ENCODE measurements at places on chromosomes 6 and 20.

GRCh38 chr6:141326426-141326825, 806.3 kb upstream of the GJE1 start:
- no peak for DNase-seq

DNA sequence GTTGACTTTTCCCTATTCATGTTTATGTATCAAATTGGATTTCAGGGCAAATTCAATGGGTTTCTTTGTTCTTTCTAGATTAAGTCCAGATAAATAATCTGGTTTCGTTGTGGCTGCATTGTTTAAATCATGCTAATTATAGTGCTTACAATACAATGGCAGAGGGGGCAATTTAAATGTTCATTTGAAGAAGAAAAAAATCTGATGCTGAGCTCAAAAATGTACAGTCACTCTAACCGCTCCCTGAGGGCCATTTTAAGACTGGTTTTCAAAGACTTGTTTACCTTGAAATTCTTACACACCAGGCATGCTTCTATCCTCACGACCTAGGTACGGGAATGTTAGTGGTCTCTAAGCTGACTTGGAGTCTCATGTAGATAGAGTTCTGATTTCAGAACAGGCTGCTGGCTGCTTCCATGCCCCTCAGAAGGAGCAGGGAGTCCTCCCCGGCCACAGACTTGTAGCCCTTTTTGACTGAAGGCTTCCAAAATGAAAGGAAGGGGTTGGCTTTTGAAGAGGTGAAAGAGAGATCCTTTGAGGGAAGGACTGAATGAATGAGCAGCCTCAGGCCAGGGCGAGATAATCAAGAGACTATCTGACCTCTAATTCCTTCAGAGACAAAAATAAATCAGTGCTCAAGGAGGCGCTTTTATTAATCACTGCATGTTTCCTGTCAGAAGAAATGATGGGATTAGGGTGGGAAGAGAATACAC, 86.1 kb upstream of the ZNF217 start:
- no peak for DNase-seq

DNA sequence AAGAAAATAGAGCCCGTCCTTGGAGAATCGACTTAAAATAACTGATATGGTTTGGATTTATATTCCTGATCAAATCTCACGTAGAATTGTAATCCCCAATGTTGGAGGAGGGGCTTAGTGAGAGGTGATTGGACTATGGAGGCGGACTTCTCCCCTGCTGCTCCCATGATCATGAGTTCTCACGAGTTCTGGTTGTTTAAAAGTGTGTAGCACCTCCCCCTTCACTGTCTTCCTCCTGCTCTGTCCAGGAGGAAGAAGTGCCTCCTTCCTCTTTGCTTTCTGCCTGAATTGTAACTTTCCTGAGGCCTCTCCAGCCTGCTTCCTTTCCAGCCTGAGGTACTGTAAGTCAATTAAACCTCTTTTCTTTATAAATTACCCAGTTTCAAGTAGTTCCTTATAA, 529.2 kb downstream of the HAO1 start:
- no peak for DNase-seq

DNA sequence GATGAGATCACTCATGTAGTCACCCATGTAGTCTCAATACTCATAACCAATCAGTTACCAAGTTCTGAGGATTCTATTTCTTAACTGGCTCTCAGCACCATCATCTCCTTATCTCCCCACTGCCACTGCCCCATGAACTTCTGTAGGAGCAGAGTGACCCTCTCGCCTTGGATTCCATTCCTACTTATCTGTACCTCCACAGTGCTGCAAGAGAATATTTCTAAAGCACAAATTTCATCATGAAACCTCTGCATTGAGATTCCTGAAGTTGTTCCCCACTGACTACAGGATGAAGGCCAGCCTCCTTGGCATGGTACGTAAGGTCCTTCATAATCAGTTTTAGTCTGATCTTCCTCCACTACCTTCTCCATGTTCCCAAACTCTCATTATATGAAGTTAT, 34.8 kb downstream of the BACH2 start:
- DNase-seq = no peak

DNA sequence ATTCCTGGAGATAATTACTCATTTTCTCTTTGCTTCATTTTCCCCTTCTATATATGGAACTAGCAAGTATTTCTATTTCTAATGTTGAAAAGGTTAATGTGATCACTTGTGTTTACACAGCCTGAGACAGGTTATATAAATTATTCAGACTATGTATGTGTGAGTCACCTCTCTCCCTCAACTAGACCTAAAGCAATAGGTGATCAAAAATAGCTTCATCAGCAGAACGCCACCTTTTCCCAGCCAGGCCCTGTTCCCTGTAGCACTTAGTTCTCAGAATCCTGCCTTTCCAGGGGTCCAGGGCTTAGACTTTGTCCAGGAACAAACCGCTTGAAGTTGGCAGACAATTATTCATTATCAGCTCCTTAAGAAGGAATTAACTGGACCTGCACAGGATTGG, 125.3 kb upstream of the EXOC2 start:
- no peak for DNase-seq
